ENCODE measurements at places on chromosomes 3 and 15.

GRCh38 chr15:69482686-69483256, 30.2 kb downstream of the RPLP1 start:
- DNase-seq = no peak

DNA sequence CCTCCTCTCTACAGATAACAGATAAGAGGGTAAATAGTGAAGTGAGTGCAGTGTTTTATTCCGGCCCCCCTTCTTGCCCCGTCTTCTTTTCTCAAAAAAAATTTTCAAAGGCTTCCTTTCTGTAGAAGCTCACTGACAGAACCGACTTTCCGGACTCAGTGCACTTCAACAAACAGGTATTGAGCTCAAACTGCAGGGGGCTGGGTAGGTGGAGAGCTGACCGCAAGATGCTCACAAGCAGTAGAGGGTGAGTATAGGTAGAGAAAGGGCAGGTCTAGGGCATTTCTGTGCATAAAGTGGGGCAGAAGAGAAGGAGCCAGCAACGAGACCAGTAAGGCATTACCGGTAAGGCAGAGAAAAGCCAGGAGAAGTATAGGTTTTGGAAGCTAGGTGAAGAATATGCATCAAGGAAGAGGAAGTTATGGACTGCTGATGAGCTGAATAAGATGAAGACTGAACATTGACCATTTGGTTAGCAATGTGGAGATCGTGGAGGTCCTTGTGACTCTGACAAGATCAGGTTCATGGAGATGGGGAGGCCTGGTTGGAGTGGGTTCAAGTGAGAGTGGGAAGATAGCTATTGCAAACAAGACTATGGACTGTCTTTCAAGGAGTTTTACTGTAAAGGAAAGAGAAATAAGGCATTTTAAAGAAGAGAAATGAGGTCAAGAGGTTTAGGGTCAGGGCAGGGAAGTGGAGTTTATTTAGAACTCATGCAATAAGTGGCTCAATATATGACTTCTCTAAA, 97.4 kb downstream of the ST6GAL1 start:
- no peak for DNase-seq

GRCh38 chr15:65184305-65184867, 756 bp downstream of the CLPX start:
- peak; percentile 61 for DNase-seq

DNA sequence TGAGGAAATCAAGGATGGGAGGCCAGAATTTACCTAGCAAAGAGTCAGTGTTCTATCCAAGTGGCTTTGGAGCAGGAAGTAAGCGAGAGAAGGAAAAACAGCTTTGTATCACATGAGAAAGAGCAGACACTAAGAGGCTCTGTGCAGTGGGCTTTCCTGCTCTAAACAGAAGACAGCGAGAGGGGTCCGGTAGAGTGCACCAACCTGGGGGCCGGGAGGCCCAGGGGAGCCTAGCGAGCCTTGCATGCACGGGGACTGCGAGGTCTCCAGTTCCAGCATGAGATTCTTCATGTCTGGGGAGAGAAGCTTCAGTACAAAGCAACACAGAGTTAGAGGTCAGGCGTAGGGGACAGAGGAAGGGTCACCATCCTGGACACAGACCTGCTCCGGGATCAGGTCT, 33.5 kb downstream of the COLQ start:
- DNase-seq = no peak

- DNase-seq = no peak
Measured at GRCh38 chr15:22735781-22736180, 50.7 kb upstream of the NIPA1 start.

GRCh38 chr3:31704591-31705179, 172.0 kb downstream of the STT3B start:
- no peak for DNase-seq

GRCh38 chr15:74421302-74422245, 12.2 kb downstream of the SEMA7A start:
- DNase-seq = no peak

- DNase-seq = no peak
Measured at GRCh38 chr15:91528801-91529200, 324.7 kb upstream of the SLCO3A1 start.

Data from heart right ventricle (tissue), 16 donors.